ENCODE measurements at places on chromosomes 1 and 21. TPM values are rescaled to one million over a fixed set of nuclear protein-coding genes. Genes with fewer than 3 reads are reported as not detected.
A peak's percentile ranks its signal among the peaks of the same experiment; 100 is the strongest.

DNA sequence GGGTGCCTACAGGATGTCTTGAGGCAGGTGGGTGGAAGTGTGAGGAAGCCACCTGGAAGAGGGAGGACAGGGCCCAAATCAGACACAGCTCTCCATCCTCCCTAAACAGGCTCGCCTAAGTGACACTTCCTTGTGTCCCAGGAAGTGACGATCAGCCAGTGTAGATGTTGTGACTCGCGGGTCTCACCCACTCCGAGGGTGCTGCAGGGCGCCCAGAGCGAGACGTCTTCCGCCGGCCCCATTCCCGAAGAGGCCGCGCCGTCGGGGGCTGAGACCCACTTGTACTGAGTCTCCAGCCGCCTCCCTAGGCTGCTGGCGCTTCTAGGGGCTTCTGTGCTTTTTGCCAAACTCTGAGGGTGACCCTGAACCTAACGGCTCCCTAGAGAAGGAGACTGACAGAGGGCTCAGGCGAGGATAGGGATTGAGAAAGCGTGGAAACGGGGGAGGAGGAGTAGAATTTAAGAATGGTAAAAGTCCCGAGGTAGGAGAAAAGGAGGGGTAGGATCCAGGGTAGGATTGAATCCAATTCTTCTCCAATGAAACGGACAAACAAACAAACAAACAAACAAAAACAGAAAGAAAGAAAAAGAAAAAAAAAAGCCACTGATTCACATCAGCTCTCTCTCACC, 543 bp upstream of the MARK1 start:
- DNase-seq = peak; percentile 21

The KCNA3 gene
- total RNA-seq = not detected

The POMGNT1 gene
- total RNA-seq = 88.0 TPM

The KCNA2 gene
- total RNA-seq = not detected

DNA sequence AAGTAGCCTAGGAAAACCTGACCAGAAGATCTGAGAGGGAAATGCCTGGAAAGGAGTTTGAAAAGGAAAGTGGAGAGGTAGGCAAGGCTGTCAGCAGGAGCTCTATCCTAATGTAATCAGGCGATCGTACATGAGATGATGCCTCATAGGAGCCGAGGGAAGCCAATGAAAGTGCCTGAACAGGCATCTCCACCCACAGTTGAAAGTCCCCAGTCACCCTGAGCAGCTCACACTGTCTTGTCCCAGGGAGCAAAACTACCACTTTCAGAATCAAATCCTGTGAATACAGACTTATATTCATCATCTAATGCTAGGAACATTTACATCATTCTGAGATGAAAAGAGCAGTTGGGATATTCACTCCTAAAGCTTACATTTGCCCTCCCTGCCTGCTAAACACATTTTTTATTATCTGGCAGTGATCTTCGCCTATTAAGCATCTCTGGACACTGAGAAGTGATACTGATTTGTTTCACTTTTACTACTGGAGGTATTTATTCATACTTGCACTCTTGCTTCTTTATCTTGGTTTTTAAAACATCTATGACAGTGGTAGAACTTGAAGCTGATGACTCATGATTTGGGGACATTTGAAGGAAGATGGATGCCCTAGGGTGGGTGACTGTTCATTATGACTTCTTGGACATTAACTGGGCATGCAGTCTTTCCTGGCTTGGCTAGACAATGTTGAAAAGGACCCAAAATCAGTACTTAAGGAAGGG, 221.6 kb downstream of the SEC16B start:
- DNase-seq = no peak
